Stimulated activated CD8-positive, alpha-beta memory T cell treated with anti-CD3 and anti-CD28 coated beads, Interleukin-7, amount 100 ng/mL, for 1 hour (primary cell): ENCODE measurements at places on chromosomes 4 and X.

DNA sequence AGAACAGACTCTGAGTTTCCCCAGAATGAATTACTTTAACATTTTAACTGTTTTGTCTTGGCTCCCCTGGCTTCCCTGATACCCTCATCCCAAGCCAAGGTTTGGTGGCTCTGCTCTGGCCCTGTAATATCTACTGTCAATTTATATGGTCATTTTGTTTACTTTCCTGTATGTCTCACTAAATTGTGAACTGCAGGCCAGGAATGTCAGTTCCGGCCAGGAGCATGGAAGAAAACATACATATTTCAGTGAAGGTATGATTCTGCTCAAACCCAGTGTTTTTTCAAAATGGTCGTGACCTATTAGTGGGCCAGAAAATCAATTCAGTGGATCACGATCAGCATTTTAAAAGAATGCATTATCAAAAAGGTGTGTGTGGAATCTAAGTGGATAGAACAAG, 1.2 kb downstream of the RPGR start:
- no peak for DNase-seq

DNA sequence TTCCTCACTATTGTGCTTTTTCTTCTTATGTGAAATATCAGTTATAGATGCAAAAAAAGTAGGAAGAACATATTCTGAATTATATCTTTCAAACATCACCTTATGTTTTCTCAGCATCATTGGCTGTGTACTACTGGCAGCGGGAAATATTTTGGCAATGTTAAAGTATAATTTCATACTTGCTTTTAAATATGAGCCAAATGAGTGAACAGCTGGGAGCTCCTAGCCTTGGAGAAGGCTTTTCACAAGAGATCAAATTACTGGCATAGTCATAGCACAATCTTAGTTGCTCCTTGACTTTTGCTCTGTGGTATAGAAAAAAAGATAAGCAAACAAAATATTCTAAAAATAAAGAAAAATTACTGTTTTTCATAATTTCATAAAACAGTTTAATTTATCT, 1575.8 kb upstream of the PABPC4L start:
- DNase-seq: no peak

- no peak for DNase-seq
Measured at GRCh38 chrX:50838820-50839600, 25.0 kb upstream of the SHROOM4 start.

DNA sequence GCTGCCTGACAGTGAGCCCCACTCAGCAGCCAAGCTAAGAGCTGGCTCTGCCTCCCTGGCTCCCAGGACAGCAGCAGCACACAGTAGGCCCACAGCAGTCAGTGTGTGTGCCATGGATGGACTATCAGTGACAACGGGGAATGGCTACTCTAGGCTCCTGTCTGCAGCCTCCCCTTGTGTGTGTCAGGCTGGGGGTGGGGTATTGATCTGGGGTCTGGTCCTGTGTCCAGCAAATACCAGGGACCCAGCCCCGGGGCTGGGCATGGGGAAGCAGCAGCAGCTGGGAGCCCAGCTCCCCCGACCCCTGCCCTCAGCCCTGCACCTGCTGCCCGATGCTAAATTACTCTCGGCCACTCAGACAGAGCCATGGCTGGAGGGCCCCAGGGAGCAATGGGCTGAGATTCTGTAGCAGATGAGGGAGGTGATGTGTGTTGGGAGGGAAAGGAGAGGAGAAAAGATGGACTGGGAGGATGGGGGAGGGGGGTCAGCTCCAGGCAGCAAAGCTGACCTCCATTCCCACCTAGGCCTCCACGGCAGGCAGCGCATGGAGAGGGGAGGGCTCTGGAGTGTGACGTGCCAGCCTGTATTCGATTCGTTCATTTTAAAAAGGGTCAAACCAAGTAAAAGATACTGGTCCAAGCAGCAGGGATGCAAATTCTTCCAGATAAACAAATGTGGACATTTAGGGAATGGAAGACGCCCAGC, 61.3 kb upstream of the CRMP1 start:
- no peak for DNase-seq

- no peak for DNase-seq
Measured at GRCh38 chr4:86089781-86090323, 270.0 kb downstream of the MAPK10 start.

GRCh38 chrX:16786791-16787735, 797 bp downstream of the TXLNG start:
- peak; percentile 10 for DNase-seq

DNA sequence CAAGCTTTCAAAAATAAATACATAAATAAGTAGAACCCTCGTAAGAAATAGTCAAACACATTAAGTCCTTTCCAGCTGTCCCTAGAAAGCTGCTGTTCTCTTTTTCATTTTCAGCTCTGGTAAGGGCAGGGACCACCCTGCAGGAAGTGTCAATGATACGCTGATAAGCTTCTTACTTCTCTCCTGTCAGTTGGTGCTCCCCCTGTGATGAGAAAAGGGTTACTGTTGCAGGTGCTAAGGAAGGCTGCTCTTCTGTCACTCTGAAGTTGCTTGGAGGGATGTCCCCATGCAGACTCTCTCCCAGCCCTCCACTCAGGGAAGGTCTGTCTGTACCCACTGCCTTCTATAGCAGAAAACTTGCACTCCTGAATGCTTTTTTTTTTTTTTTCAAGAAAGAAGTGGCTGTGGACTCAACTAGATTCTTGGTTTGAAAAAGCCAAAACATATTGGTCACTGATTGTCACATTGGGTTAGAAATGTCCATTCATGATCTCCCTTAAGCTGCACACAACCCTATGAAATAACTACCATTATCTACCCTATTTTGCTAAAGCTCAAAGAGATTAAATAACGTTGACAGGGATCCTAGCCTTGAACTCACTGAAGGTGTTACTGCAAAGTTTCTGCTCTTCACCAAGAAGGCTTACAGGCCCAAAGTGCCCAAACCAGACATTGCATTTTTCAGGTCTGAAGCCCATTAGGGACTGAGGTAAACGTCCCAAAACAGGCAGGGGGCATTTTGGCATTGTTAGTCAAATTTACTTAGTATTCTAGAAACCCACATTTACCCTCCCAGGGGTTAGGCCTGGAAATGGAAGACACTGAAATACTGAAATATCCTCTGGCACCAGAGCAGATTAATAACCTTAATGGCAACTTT, 1.2 kb downstream of the CXCL3 start:
- no peak for DNase-seq

DNA sequence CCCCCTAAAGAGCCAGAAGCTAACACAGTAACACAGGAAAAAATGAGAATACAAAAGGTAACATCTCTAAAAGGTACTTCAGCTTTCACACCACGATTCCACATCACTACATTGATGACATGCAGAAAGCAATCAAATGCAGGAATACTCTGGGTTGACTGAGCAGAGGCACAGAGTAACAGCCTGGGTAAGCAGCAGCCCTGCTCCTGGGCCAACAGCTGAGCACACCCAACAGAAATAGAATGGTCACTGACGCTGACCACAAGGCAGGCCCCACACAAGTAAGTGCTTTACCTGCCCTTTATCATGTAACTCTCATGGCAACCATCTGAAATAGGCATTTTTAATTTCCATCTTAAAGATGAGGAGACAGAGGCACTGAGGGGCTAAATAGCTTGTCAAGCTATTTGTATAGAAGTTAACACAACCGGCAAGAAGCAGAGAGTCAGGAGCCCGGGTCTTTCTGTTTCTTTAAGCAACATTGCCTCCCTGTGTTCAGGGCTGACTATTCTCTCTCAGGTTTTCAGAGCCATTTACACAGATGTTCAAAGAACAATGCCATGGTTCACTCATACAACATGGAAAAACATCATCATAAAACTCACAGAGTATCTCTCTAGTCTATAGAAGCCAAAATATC, 168.9 kb downstream of the ZNF674 start:
- DNase-seq: no peak

DNA sequence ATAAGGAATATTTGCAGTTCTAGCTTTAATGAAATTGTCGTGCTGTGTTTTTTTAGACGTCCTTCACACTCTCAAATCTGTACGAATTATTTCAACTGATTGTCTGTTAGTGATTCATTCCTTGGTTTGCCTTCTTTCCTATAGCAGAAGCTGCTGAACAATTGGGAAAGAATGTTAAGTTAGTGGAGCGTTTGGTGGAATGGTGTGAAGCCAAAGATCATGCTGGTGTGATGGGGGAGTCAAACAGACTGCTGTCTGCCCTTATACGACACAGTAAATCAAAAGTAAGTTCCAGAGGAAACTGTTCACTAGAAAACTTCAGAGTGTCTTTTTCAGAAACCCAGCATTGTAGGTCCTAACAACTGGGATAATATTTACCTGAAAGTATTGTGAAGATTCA, 159.9 kb downstream of the RAP1GDS1 start:
- no peak for DNase-seq

GRCh38 chrX:39609941-39610340, 487.8 kb downstream of the BCOR start:
- DNase-seq: no peak

DNA sequence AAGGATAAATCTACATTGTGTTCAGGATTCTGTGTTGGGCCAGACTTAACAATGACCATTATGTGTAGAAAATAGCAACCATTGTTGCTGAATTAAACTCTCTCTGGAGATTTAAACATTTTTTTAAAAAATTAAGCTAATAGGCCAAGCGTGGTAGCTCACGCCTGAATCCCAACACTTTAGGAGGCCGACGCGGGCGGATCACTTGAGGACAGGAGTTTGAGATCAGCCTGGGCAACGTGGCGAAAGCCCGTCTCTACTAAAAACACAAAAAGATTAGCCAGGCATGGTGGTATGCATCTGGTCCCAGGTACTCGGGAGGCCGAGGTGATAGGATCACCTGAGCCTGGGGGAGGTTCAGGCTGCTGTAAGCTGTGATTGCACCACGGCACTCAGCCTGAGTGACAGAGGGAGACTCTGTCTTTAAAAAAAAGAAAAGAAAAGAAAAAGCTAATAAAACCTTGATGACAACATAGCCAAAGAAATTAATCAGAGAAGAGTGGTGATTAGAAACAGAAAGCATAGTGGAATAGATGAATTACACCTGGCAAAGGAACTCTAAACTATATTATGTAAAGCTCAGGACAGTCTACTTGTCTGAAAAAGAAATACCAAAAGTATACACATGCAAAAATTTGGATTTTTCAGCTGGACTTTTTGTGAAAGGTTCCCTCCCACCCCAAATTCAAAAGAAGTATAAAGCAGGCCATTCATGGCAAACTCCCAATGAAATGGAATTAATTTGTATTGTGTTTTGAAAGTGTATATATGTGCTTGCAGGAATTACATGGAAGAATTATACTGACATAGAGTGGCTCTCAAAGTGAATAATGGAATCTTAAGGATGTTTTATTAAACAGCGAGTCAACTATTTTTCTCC, 21.9 kb downstream of the PLS3 start:
- DNase-seq: no peak

- no peak for DNase-seq
Measured at GRCh38 chrX:147916375-147916968, 4.8 kb downstream of the FMR1 start.

GRCh38 chr4:33930497-33930896, 2313.8 kb downstream of the ARAP2 start:
- DNase-seq: no peak

GRCh38 chr4:147118528-147118927, 172.9 kb upstream of the TTC29 start:
- DNase-seq: no peak

DNA sequence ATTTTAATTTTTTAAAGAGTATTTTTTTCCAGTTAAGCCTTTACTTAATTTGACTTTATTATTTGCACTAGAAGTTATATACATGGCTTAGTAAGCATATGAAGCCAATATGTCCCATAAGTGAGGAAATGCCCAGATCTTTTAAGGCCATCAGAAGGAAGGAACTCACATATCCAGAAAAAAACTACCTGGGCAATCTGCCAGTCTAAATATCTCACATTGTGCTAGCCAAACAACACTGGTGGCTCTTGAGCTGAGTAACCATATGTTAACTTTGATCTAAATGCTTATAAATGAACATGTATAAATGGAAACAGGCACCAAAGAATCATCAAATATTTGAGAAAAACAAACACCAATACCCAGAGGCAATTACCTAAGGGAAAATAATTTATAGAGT, 138.6 kb upstream of the APOOL start:
- DNase-seq: no peak

DNA sequence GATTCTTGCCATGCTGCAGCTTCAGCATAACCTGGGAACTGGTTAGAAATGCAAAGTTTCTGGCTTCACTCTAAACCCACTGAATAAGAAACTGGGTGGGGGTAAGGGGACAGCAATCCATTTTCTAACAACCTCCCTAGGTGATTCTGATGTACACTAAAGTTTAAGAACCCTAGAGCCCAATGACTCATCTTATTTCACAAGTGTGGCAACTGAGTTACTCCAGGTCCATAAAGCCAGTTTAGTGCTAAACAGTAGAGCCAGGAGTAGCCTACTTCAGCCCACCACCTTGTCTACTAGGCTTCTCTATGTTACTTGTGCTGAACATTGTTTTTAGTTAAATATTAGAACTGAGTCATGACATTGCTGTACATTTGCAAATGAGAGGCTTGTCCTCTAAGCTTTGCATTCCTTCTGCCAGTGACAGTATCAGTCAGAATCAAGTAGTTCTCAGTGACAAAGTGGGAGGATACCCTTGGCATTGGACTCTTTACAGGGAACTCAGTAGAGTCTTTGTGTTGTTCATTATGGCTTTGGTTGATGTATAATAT, 518.0 kb downstream of the RPA4 start:
- DNase-seq: no peak

- no peak for DNase-seq
Measured at GRCh38 chrX:154526901-154527675, 11.1 kb upstream of the FAM3A start.

GRCh38 chr4:39061457-39061856, 575 bp upstream of the KLHL5 start:
- no peak for DNase-seq
